ENCODE measurements at places on chromosomes 6 and 20.

DNA sequence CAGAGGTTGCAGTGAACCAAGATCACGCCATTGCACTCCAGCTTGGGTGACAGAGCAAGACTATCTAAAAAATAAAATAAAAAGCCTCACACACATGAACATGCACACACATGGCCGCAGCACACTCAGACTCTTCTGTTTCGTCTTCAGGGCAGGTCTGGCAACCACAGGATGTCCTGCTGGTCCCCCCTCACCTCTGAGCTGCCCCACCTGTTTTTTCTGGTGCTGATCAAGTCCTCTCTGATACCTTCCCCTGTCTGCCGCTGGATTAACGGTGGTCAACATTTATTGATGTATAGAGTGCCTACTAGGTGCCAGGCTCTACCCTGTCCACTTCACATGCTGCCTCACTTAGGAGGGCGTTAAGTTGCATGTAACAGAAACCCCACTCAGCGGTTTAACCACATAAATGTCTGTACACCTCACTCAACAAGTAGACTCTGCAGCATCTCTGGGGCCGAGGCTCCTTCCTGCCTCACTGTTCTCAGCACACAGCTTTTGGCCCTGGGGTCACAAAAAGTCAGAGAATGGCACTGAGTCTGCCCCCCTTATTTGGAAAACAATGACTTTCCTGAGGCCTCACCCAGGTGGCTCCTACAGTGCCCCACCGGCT lies 4.5 kb upstream of the AP5S1 start:
- no peak for DNase-seq

DNA sequence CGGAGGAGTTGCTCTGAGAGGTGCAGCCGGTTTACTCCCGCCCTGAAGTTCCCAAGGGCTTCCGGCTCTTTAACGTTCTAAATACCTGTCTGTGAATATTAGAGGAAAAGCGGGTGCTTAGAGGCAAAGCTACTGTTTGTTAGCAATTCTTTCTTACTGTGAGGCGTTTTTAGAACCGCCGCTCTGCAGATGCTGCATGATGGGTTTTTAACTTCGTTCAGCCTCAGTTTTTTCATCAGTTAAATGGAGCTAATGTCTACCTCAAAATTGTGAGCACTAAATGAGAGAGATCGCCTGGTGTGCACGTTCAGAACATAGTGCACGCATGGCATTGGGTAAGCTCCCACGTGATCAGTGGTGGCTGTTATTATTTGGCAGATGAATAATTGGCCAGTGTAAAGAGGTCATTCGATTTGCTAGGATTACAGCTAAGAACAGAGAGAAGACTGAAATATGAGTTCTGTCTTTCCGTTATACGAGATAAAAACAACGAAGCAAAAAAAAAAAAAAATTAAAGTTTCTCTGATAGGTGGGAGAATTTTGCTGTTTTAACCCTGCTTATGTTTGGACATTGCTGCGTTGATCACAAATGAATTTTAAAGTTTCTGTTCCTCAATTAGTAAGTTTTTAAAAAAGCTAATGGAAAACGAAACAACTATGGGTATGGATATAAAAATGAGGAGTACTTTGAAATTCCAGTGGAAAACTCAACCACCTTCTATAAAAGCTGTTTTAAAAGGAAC lies 660 bp upstream of the TFB1M start:
- peak; percentile 13 for DNase-seq

DNA sequence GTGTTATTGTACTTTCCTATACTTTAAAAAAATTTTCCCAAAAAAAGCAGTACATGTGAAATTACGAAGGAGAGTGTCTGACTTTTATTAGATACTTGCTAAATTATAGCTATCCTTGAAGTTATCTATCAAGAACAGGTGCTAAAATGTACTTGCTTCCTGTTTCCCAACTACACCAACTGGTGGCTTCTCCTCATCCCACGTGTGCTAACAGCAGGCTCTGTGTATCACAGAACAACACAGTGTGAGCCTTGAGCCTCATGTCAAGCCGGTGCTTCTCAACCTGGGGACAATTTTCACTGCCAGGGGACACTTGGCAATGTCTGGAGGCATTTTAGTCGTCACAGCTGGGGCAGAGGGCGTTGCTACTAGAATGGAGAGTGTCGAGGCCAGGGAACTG lies 36.2 kb upstream of the CDYL start:
- DNase-seq: no peak

- DNase-seq: no peak
Measured at GRCh38 chr6:20943922-20944321, 409.7 kb downstream of the CDKAL1 start.

DNA sequence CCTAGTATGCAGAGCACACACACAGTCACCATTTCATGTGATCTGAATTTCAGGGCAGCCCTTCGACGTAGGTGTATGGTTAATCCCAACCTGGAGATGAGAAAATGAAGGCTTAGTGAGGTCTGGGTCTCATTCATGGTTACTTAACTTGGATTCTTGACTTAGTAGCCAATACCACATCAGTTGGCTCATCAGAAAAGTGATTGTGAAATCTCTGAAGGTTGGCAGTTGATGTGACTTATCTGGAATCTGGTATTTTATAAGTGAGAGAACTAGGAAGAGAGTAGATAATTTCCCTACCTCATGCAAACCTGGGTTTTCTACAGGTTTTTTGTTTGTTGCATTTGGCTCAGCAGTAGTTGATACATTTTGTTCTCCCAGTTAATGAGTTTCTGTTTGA lies 123.7 kb downstream of the CCDC170 start:
- DNase-seq: no peak

DNA sequence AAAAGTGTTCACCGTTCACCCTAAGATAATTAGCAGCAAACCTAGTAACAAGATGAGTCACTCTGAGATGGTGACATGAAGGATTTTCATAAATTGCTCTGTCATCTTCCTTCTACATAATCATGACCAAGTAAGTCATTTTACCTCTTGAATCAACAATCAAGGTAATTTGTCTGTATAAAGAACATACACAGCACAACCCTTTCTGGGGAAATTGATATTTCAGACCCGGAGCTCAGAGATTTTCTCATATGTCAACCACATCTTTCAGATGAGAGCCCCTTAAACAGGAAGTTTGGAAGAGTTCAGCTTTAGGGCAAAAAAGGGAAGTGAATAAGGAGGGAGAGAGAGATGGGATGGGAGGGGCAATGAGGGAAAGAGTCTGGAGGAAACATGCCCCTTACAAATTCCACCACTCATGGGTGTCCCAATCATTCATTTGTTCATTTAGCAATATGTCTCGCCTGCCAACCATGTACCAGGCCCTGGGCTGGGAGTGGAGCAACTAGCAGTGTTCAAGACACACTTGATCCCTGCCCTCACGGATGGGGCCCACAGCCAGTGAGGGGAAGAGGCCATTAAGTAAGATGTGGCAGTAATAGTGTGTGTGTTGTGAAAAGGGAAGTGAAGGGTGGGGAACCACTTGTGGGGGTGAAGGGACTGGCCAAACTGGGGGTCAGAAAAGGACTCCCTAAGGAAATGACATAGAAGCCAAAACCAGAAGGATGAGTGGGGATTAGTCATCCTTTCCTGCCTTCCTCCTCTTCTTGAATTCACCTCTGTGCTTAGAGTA lies 190.9 kb downstream of the MAFB start:
- DNase-seq: no peak

DNA sequence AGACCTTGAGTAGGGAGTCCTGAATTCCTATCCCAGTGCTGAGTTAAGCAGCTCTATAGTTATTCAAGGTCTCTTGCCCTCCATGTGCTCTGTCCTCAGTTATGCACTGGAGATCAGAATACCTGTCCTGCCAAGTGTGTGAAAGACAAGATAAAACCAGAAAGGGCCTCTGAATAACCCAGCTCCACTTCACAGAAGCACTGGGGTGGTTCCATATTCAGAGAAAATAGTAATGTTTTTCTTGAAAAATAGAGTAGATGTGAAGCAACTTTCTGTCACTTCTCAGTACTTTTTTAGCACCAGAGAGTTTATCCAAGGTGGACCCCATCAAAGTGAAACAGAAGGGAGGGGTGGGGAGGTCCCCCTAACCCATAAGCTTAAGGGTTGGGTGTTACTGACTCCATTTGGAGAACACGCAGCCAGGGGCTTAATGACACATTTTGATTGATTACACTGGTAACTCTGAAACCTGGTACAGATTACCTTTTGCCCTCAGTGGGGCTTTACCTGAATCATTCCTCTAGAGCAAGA lies 509.8 kb upstream of the JARID2 start:
- DNase-seq: no peak

GRCh38 chr6:119312875-119313338 lies 36.7 kb downstream of the MAN1A1 start:
- DNase-seq: no peak

DNA sequence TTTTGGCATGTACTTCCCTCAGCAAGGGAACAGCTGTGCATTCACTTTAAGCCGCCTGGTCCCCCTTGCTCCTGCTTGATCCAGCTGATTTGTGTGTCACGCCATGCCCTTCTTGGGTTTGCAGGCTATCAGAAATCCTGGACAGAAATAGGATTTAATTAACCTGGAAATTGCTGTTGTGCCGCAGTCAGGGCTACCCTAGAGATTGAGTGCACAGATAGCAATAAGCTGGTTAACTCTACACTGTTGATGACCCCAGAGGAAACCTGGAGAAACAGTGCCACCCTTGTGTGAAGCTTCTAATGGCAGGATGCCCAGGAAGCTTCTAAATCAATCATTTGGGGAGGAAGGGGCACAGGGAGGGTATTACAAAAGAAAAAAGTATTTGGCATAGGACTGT lies 199.0 kb downstream of the JARID2 start:
- no peak for DNase-seq

GRCh38 chr20:5949943-5950270 lies 426 bp downstream of the TRMT6 start:
- DNase-seq: no peak

GRCh38 chr6:163825033-163825432 lies 410.5 kb downstream of the QKI start:
- DNase-seq: no peak

- no peak for DNase-seq
Measured at GRCh38 chr6:25125736-25126135, 153.4 kb upstream of the CARMIL1 start.

DNA sequence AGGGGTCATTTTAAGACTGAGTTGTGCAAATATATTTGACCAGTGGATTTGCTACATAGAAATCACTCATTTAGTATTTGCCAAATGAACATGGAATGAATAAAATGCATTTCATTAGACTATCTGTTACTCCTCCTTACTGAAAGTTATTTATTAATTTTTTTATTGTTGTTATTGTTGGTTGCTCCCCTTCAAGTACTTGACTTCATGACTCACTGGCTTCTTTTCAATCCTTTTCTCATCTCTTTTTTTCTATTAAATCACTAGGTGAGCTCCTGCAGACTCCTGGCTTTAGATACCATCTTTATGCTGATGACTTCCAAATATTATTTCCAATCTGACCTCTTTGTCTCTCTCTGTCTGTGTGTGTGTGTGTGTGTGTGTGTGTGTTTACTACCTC lies 192.2 kb upstream of the FAM83B start:
- no peak for DNase-seq
